ENCODE measurements at places on chromosomes 2 and 18.

- DNase-seq: no peak
These were observed 19.4 kb upstream of the CCDC88A start for GRCh38 chr2:55439101-55439397.

- peak; percentile 31 for DNase-seq
These were observed 14.1 kb upstream of the ZDBF2 start for GRCh38 chr2:206260188-206261012.

- DNase-seq: no peak
These were observed 67.7 kb downstream of the CLIP4 start for GRCh38 chr2:29182920-29183319.

- no peak for DNase-seq
These were observed 3.8 kb downstream of the CTIF start for GRCh38 chr18:48542513-48543181.

GRCh38 chr2:80246534-80246933 lies 58.0 kb downstream of the LRRTM1 start:
- no peak for DNase-seq

- peak; percentile 88 for DNase-seq
These were observed 35.3 kb upstream of the PPP1CB start for GRCh38 chr2:28716265-28716865.

- peak; percentile 9 for DNase-seq
These were observed 18.1 kb upstream of the ZNF407 start for GRCh38 chr18:74579496-74580065.

GRCh38 chr2:29443151-29443550 lies 327.9 kb downstream of the CLIP4 start:
- DNase-seq: peak; percentile 50

- DNase-seq: no peak
These were observed 269.0 kb downstream of the TFCP2L1 start for GRCh38 chr2:121015971-121016485.

- DNase-seq: no peak
These were observed 1038.6 kb downstream of the SOCS6 start for GRCh38 chr18:71327441-71327840.

GRCh38 chr18:55268628-55269275 lies 309.5 kb upstream of the CCDC68 start:
- DNase-seq: no peak

DNA sequence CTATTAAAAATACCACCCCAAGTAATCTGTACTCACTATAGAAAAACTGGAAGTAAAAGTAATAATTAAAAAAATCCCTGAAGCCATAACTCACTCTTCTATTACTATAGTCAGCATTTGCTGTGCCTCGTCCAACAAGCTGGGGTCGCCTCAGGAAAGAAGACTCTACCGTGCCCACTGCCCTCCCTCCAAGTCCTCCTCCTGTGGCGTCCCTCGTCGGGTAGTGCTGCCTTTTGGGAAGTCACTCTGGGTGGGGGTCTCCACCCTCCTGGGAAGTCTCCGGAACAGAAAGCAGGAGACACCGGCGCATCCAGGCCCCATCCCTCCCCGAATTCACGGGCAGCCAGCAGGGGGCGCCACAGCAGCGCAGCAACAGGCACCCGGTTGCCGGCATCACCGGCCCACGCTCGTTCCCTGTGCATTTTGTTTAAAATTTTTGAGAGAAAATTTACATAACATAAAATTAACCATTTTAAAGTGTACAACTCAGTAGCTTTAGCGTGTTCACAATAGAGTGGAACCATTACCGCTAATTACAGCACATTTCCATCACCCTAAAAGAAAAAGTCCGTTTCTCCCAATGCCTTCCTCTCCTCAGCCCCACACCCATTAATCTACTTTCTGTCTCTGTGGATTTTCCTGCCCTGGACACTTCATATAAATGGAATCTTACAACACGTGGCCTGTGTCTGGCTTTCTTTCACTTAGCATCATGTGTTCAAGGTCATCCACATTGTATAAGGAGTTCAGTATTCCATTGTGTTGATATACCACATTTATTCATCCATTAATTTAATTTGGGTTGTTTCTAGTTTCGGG lies 62.2 kb downstream of the ADNP2 start:
- peak; percentile 53 for DNase-seq

- peak; percentile 75 for DNase-seq
These were observed 12.4 kb downstream of the COPS8 start for GRCh38 chr2:237097911-237098702.

DNA sequence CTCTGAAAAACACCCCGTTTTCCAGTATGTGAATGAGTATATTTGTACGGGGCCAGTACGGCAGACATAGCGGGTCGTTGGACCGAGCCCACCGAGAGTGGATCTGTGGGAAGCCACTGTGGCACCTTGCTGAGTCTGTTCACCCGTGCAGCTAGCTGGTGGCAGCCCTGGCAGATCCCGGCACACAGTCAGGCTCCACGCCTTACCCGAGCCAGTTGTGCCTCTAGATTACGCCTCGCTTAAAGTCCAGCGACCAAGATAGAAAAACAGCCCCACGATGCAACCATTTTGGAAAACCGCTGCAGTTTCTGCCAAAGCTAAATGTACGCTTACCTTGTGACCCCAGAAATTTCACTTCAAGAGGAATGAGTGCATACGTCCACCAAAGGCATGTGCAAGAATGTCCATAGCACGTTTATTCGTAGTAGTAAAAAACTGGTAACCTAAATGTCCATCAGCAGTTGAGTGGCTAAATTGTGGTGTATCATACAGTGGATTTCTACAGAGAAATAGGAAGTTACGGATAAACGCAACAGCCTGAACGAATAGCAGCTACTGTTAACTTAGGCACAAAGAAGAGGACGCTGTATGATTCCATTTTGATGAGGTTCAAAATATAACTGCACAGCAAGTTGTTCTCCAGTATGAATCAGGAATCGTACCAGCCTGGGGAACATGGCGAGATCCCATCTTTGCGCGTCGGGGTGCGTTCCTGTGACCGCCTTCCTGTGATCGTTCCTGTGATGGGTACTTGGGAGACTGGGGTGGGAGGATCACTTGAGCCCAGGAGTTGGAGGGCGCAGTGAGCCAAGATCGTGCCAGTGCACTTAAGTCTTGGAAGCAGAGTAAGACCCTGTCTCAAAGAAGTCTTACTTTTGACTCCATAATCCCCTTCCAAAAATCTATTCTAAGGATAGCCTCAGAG lies 688 bp upstream of the WDR33 start:
- DNase-seq: no peak

GRCh38 chr18:76058146-76058545 lies 436.9 kb downstream of the ZNF516 start:
- DNase-seq: no peak

DNA sequence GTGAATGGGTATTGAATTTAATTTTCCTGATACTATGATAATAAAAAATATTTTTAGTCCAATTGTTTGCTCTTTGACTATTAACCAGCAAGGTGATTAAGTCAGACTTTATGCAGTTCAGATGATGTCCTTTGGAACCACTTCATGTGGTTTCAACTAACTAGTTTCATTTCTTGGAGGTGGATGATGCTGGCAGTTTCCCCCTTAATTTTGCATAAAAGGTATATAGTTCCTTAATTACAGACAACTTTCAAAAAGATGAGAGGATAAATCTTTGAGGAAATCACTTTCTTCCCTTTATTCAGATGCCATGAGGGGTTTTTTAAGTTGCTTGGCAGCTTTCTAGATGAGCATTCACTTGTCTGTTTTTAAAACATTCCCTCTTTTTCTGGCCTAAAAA lies 223.1 kb downstream of the PHLPP1 start:
- no peak for DNase-seq

DNA sequence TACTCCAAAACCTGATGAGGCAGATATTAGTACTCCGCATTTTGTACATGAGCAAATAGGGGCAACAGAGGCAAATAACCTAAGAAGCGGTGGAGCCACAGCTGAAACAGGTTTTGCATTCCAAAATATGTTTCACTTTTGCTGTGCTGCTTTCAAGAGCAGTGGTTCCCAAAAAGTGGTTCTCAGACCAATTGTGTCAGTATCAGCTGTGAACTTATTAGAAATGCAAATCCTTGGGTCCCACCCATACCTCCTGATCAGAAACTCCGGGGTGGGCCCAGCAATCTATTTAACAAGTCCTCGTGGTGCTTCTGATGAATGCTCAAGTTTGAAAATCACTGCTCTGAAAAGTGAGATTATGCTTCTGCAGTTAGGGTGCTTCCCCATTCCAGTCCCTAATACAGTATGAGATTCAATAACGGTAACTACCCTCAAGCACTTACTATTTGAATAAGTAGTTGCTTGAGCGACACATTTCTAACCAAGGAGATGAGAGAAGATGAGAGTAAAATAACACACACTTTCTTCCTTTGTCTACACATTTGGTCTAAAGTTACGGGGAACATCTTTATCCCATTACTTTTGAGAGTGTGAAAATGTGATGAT lies 17.8 kb upstream of the TCF4 start:
- no peak for DNase-seq

- no peak for DNase-seq
These were observed 229.5 kb upstream of the COPS8 start for GRCh38 chr2:236855866-236856847.

DNA sequence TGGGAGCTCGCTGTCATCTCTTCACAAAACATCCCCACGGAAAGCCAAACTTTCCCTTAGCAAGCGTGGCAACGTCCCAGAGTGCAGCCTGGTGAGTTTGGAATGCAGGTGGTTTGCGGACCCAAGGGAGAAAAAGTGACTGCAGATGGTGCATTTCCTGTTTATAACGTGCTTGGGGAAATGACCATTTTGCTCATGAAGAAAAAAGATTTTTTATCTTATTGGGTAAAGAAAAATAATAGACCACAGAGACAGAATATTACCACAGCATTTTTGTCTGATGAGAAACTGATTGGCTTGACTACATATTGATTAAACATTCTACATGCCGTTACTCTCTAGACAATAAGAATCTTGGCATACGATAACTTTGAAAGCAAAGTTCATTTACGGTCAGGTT lies 136.5 kb downstream of the COPS8 start:
- DNase-seq: peak; percentile 29

- DNase-seq: no peak
These were observed 237.5 kb downstream of the NOL4 start for GRCh38 chr18:33987206-33987605.
